ENCODE measurements at places on chromosomes 5 and 9. TPM values are rescaled to one million over a fixed set of nuclear protein-coding genes. Genes with fewer than 3 reads are reported as not detected.

GRCh38 chr5:155953335-155953734, 373.6 kb upstream of the SGCD start:
- H3K27ac ChIP-seq, result no peak overlapping the region
- H3K4me3 ChIP-seq, result no peak overlapping the region
- DNase-seq, result no peak

GRCh38 chr9:91781116-91781515, 168.9 kb downstream of the ROR2 start:
- no peaks in the 10 kb centered on the region for H3K27me3 ChIP-seq
- DNase-seq, result no peak
- H3K36me3 ChIP-seq, result no peaks in the 10 kb centered on the region
- no peak overlapping the region for H3K4me3 ChIP-seq
- H3K27ac ChIP-seq, result no peak overlapping the region

The FOXD4L5 gene
- total RNA-seq, result not detected

The PCDHA7 gene
- 8.7 TPM for total RNA-seq

The POU5F2 gene
- 1.2 TPM for total RNA-seq

- no peaks in the 10 kb centered on the region for H3K4me1 ChIP-seq
- H3K36me3 ChIP-seq, result no peaks in the 10 kb centered on the region
- H3K27ac ChIP-seq, result no peak overlapping the region
- H3K27me3 ChIP-seq, result no peaks in the 10 kb centered on the region
These were observed 9.1 kb upstream of the MVB12B start for GRCh38 chr9:126317513-126317912.

The GKAP1 gene
- 3.6 TPM for total RNA-seq

DNA sequence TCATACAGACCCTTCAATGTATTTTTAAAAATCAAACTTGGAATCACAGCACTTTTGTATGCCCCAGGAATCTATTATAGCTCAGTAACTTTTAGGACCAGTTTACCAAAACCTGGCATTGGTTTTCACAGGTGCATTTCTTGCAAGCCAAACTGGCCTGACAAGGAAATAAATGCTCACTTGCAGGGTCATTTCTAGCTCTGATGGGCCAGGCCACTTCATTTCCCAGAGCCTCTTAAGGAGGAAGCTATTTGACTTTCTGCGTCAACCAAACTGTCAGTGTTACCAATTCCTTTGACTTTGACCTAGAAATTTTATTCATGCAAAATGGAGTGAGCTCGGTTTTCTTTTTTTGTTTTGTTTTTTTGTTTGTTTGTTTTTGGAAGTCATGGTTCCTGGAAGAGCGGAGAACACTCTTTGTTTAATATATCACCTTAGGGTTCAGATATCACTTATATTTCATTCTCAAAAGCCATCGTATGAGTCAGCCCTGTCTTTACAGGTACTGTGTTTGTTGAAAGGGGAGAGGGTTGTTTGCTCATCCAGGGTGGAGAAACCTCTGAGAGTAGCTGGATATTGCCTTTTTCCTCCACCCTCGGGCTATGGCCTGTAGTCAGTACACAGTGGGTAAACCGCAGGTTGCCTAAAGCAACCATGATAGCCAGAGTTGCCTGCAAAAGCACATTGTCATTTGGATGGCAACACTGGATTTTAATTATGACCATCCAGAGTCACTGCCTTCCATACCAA, 58.9 kb downstream of the GNA14 start:
- H3K36me3 ChIP-seq, result no peaks in the 10 kb centered on the region
- peak overlapping the region; percentile 28 for H3K27ac ChIP-seq
- DNase-seq, result no peak
- peaks cover 53% of the 10 kb centered on the region for H3K4me1 ChIP-seq
- H3K27me3 ChIP-seq, result no peaks in the 10 kb centered on the region
- no peak overlapping the region for H3K4me3 ChIP-seq

The ACSL6 gene
- total RNA-seq, result 3.6 TPM

The SAXO1 gene
- not detected for total RNA-seq

The NR4A3 gene
- 0.17 TPM for total RNA-seq

The TRAF1 gene
- 1.0 TPM for total RNA-seq

DNA sequence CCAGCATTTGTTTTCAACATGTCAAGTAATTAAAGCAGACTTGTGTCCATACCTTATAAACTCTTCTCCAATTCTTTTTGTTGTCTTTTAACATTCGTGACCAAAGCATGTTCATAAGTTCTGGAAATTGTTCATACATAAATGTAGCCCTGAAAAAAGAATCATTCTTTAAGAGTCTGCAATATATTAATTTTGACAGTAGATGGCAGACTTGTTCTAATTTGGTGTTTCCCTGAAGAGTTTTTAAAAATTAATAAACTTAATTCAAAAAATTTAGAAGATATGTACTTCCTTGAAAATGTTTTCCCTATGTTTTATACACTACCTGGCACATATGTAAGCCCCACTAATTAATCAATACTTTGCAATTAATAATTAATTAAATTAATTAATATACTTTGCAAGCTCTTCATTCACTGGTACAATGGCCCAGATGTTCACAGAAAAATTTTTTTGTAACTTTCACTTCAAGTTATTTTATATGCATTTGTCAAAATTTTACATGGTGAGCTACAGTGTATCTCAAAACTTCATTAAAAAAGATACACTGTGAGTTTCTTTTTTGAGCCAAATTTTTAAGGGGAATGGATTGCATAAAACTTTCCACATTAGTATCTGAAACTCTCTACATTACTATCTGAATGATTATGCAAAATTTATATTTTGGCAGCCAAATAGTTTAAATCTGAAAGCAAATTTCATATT, 42.1 kb downstream of the CLINT1 start:
- DNase-seq, result no peak
- H3K4me3 ChIP-seq, result no peak overlapping the region
- no peaks in the 10 kb centered on the region for H3K27me3 ChIP-seq
- no peak overlapping the region for H3K27ac ChIP-seq
- peaks cover 28% of the 10 kb centered on the region for H3K36me3 ChIP-seq
- H3K4me1 ChIP-seq, result peaks cover 10% of the 10 kb centered on the region

GRCh38 chr5:31137676-31138075, 55.8 kb upstream of the CDH6 start:
- no peaks in the 10 kb centered on the region for H3K27me3 ChIP-seq
- no peak overlapping the region for H3K4me3 ChIP-seq
- no peaks in the 10 kb centered on the region for H3K4me1 ChIP-seq

The ADAMTSL2 gene
- total RNA-seq, result 1.1 TPM

DNA sequence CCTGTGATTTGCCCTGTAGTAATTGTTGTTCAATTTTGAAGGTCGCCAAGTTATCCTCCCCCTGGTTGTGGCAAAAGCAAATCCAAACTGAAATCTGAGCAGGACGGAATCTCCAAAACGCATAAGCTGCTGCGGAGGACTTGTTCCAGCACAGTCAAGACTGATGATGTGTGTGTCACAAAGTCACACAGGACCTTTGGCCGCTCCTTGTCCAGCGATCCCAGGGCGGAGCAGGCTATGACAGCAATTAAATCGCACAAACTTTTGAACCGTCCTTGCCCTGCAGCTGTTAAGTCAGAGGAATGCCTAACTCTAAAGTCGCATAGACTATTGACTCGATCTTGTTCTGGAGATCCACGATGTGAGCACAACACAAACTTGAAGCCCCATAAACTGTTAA, 128.4 kb downstream of the PARP8 start:
- no peaks in the 10 kb centered on the region for H3K36me3 ChIP-seq
- H3K27me3 ChIP-seq, result no peaks in the 10 kb centered on the region

The MAP3K1 gene
- 13.0 TPM for total RNA-seq

The TRIP13 gene
- total RNA-seq, result 44.4 TPM

DNA sequence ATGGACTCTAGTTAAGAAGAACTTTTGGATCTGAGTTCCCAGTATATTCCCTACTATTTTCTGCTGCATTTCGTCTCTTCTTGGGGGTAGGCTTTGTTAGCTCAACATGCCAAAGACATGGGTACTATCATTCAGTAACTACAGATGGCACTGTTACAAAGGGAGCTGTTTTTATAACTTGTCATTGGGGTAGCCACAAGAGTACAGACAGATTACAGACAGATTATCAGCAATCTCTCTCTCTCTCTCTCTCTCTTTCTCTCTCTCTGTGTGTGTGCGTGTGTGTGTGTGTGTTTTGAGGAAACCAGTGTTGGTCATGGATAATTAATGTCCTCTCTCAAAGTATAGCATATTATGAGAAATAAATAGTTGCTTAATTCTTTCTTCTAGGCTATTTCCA, 116.1 kb downstream of the WDR70 start:
- no peaks in the 10 kb centered on the region for H3K4me1 ChIP-seq
- no peaks in the 10 kb centered on the region for H3K27me3 ChIP-seq
- no peak overlapping the region for H3K4me3 ChIP-seq

The PARP8 gene
- 25.0 TPM for total RNA-seq

DNA sequence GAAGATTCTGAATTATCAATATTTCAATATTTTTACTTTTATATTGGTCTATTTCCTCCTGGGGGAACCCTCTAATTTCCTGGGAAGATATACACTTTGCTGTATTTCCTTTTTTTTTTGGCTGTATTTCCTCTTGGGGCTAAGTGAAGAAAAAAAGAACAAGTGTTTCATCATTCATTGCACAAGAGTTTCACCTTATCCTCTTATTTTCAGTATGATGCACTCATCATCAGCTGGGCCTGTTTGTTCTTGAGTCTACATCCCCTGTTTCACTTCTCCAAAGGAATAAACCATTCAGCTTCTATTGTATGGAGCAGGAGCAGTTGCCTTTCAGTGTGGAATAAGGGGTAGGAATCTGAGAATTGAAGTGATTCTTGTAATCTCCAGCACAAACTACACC, 210.8 kb downstream of the FAM170A start:
- no peak overlapping the region for H3K27ac ChIP-seq
- no peak overlapping the region for H3K4me3 ChIP-seq
- H3K36me3 ChIP-seq, result no peaks in the 10 kb centered on the region

DNA sequence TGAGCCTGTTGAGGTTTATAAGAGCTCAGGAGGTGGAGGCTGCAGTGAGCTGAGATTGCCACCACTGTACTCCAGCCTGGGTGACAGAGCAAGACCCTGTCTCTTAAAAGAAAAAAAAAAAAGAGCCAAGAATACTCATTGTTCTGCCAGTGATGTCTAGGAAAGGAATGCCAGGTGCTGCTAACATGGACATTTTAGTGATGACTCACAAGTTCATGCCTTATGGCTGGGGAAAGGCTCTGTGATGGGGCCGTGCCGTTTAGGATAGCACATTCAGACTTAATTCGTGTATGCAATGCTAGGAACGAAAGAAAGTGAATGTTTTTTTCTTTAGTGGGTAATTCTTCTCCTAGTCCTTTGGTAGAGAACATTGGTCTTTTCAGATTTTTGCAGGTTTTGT, 134.2 kb downstream of the ARHGAP26 start:
- peaks cover 15% of the 10 kb centered on the region for H3K36me3 ChIP-seq
- H3K27me3 ChIP-seq, result no peaks in the 10 kb centered on the region
- DNase-seq, result no peak
- no peak overlapping the region for H3K27ac ChIP-seq

DNA sequence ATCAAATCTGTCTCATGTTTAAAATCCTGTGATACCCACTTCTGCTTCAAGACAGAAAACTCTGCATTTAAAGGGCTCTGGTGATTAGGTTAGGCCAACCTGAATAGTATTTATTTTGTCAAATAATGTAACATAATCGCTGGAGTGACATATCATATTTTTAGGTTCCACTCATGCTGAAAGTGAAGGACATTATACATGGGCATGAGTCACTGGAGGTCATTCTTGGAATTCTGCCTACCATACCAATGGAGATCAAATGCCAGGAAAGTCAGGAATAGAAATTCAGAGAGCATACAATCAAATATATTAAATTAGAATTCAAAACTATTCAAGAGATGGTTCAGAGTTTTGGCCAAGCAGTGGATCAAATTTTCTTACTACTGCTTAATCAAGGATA, 97.1 kb upstream of the PRSS3 start:
- H3K4me1 ChIP-seq, result peaks cover 5% of the 10 kb centered on the region
- H3K4me3 ChIP-seq, result no peak overlapping the region
- no peak overlapping the region for H3K27ac ChIP-seq

- H3K4me3 ChIP-seq, result no peak overlapping the region
- no peaks in the 10 kb centered on the region for H3K36me3 ChIP-seq
- H3K4me1 ChIP-seq, result peaks cover 9% of the 10 kb centered on the region
- no peak for DNase-seq
- no peaks in the 10 kb centered on the region for H3K27me3 ChIP-seq
These were observed 2.6 kb downstream of the SLC31A1 start for GRCh38 chr9:113223963-113224362.

DNA sequence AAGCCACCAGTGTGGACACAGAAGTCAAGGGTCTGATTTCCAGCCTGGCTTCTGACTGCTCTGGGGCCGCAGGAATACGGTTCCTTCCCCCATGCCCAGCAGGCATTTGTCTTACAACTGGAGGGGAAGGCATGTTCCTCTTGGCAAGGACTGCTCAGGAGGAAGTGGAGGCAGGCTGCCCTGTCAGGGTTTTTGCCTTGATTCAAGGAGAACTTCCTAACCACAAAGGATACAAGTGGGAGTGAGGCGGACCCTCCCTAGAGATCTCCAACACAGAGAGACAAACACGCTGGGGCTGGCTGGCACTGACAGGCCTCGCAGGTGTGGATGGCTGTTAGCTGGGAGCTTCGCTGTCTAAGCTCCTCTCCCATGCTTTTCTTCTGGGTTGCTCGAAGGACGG, 19.1 kb downstream of the TGFBI start:
- no peak overlapping the region for H3K4me3 ChIP-seq
- no peaks in the 10 kb centered on the region for H3K27me3 ChIP-seq
- no peak for DNase-seq
- H3K4me1 ChIP-seq, result no peaks in the 10 kb centered on the region
- H3K36me3 ChIP-seq, result no peaks in the 10 kb centered on the region
- no peak overlapping the region for H3K27ac ChIP-seq

The CEL gene
- total RNA-seq, result 1.0 TPM

The PCSK1 gene
- total RNA-seq, result 2.7 TPM

The MYORG gene
- 7.3 TPM for total RNA-seq

DNA sequence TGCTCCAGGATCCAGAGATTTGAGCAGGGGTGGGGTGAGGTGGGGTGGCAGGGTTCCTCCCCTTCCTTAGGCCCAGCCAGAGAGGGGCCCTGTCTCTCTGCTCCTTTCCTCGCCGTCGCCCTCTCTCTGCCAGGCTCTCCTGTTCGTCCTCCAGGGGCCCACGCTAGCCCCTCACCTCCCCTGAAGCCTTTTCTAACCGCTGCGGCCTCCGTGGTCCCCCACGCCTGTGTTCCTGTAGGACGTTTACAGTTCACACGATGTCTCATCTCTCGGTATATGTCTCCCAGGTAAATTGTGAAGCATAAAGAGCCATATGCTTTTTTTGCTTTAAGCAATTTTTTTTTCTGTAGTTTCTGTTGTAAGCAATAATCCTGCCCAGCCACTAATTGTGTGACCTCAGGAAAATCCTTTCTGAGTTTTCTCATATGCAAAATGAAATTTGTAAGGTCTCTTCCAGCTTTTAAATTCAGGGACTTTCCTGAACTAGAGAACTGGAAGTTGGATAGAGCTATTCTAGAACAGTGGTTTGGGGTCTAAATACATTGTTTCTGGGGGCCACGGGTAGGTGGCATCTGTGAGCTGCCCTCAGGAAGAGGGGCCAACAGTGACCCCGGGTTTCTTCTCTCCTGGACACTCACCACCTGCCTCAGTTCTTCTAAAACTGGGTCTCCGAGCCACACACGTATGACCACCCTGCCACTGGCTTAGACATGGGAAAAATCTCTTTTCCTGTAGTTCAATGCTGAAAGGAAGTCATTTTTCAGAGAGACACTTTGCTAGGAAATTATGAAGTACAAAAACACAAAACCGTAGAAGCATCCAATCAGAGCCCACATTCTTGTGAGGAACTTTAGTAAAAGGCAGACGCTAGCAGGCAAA, 50.2 kb upstream of the ZNF366 start:
- no peak overlapping the region for H3K27ac ChIP-seq
- no peak for DNase-seq
- H3K27me3 ChIP-seq, result no peaks in the 10 kb centered on the region
- peaks cover 46% of the 10 kb centered on the region for H3K4me1 ChIP-seq
- H3K36me3 ChIP-seq, result no peaks in the 10 kb centered on the region

The STKLD1 gene
- total RNA-seq, result not detected

- H3K4me3 ChIP-seq, result no peak overlapping the region
- DNase-seq, result no peak
These were observed 303.4 kb downstream of the ISL1 start for GRCh38 chr5:51686622-51687021.

All from GM23338 (cell line).